HT-29 (cell line): ENCODE measurements at places on chromosomes 6 and 20. TPM values are rescaled to one million over a fixed set of nuclear protein-coding genes. Genes with fewer than 3 reads are reported as not detected.

MLIP gene
- total RNA-seq: not detected in 2 replicates

DNA sequence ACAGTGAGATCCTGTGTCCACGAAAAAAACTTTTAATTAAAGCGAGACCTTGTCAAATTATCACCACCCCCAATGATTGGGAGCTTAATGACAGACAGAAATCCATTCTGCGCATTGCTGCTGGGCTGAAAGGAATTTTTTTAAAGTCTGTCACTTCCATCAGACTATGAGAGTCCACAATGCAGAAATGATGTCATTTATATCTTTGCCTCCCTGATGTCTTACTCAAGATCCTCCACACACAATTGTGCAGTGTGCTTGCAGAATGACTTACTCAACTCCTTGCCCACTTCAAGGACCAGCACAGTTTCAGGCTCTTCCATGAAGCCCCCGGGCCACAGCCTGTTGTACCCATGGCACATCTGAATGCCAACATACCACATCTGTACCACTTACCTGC lies 41.0 kb downstream of the GPLD1 start:
- DNase-seq: no peak

- no peak for DNase-seq
Observed at GRCh38 chr6:136035378-136036070, 184.0 kb downstream of the PDE7B start.

- peak; percentile 47 for DNase-seq
Observed at GRCh38 chr6:63565058-63565726, 7.1 kb upstream of the LOC128125822 start.

DNA sequence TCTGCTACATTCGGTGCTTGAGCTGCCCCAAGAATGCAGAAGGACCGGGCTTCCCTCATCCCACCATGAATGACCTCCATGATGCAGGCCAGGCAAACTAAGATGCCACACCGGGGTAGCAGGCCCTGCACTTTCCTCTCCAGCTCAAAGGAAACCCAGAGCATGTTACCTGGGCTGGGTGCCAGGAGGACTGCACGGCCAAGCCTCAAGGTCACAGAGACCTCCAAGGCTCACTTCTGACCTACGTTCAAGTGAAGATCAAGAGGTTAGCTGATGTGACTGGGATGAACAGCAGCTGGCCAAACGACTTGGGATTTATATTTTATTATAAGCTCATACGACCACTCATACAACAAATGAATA lies 501.8 kb downstream of the CD83 start:
- no peak for DNase-seq

DNA sequence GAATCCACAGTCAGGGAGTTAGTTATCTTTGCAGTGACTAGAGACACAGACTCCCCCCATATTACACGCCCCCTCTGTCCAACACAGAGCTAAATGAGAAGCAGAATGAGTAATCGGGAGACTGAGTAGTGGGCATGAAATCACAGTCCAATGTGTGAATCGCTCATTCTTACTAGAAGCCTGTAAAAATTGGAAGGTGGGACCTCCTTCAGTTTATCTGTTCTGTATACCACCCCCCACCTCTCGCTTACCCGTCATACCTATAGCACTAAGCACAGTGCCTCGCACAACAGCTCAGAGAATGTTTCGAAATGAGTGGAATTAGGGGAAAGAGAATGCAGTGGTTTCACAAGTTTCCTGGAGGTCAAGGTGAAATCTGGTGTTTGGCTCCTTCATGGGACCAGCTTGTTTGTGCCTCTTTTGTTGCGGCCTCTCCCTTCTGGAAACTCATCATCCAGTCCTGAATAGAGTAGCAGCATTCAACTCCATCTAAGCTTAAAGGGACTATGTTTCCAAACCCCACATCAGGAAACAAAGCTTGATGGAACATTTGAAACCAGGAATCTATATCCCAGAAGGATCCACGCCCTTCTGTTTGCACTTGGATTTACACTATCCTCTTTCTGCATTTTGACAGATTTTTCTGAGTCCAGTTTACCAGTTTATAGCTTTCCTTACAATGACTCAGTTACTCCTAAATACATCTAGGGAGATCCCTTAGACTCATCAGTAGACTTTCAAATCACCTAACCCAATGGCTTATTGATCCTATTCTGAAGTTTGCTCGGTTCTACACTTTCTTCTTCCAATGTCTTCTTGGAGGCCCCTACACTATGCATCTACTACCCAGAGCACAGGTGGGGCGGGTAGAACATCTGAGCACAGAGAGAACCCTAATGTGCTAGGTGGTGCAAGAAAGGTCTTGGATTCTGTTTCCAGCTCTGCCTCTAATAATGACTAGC lies 59.2 kb upstream of the PIM1 start:
- no peak for DNase-seq

DNA sequence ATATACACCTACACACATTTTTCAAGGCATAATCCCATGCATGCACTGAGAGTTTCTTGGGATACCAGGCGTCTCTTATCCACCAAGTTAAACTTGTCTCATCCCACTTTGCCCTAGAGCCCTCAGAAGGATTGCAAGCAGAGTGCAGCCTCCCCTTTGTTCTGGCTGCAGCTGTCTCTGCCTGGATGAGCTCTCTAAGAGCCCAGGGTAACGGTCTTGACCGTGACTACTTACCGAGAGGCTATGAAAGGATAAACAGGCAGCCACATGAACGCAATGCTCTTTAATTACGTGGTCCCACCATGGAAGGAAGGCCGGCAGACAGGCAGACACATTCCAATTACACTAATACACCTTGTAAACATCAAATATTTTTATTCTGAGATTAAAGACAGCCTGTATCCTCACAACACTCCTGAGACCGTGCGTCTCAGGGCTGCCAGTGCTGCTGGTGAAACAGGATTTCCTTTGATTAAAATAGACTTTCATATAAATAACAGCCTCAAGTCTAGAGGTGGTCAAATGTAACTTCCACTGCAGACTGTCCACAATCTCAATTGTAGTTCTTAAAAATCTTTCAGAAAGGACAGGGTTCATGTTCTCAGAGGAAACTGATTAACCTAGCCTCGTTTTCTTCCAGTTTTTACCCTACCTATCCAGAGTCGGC lies 210.0 kb upstream of the PRDM1 start:
- DNase-seq: no peak

DNA sequence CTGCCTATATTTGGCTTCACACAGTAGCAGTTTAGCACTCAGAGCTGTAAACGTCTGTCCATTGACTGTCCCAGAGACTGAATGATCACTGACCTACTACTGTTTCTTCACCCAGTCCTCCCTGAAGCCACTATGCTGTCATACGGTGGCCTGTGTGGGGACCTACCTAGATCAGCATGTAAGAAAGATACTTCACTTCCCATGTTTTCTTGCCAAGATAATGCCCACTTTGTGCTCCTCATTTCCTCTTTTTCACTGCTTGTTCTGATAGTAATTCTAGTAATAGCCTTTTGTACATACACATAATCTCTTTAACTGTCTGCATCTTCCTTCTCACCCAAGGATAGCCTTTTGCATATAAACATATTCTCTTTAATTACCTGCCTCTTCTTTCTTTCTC lies 109.9 kb upstream of the TIAM2 start:
- DNase-seq: no peak

DNA sequence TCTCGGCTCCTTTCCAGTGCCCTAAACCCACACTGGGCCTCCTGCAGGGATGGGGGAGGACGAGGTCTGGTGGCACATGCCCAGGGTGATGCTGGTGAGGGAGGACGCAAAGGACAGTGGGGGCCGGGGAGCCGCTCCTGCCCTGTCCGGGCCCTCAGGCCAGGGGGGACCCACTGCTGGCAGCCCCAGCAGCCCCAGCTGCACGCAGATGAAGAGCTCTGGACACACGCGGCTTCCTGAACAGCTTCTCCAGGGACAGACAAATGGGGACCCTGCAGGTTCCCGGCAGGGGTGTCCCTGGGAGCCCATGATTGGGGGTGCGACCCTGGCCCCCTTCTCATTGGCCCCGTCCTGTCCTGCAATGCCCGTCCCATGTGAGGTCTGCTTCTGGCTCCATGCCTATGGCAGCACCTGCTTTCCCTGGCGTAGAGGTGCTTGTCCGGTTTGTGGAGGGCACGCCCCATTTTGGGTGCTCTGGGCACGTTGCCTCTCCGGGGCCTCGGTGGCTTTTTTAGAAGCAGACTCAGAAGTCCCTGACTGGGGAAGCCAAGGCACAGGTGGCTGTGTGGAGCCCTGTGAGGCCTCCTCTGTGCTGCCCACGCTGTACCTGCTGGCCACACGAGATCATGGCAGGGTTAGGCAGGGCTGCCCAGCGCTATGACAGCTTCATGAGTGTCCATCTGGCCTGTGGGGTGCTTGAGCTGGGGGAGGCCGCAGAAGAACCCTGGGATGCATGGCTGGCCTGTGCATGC lies 15.4 kb upstream of the TNFRSF6B start:
- DNase-seq: no peak
